ENCODE measurements at places on chromosomes 7 and 10. TPM values are rescaled to one million over a fixed set of nuclear protein-coding genes. Genes with fewer than 3 reads are reported as not detected.

ACBD7 gene
- 68.7 TPM for total RNA-seq

CTNNA3 gene
- total RNA-seq = 12.9 TPM

GIMAP6 gene
- not detected for total RNA-seq

PLOD3 gene
- total RNA-seq = 9.4 TPM

CYP26C1 gene
- 0.22 TPM for total RNA-seq

NPFFR1 gene
- not detected for total RNA-seq

GNAT3 gene
- total RNA-seq = not detected

CPA4 gene
- not detected for total RNA-seq

CYP2C9 gene
- not detected for total RNA-seq

PAX4 gene
- total RNA-seq = not detected

ZC3HAV1 gene
- total RNA-seq = 11.0 TPM

IFIT5 gene
- total RNA-seq = 5.6 TPM

PRKG1 gene
- total RNA-seq = 22.7 TPM

EMX2 gene
- 22.7 TPM for total RNA-seq

SLC13A1 gene
- total RNA-seq = not detected

NEUROD6 gene
- not detected for total RNA-seq

TFR2 gene
- 0.34 TPM for total RNA-seq

PLXNA4 gene
- 0.49 TPM for total RNA-seq

SPDYE8 gene
- not detected for total RNA-seq

ETV1 gene
- total RNA-seq = 36.8 TPM

PIK3AP1 gene
- total RNA-seq = 1.7 TPM

IGF2BP3 gene
- total RNA-seq = 242 TPM

TNS3 gene
- 15.0 TPM for total RNA-seq

UCN3 gene
- not detected for total RNA-seq

ANXA8 gene
- total RNA-seq = not detected

CALHM1 gene
- total RNA-seq = 0.06 TPM

PTPRE gene
- 0.93 TPM for total RNA-seq

ACTR3C gene
- not detected for total RNA-seq

CADPS2 gene
- total RNA-seq = 13.2 TPM

IFIT1B gene
- not detected for total RNA-seq

RTKN2 gene
- total RNA-seq = 65.9 TPM

HTR7 gene
- total RNA-seq = not detected

WDFY4 gene
- not detected for total RNA-seq

STAG3 gene
- total RNA-seq = 1.2 TPM

RADIL gene
- 5.8 TPM for total RNA-seq

OPN4 gene
- not detected for total RNA-seq

PTN gene
- 207 TPM for total RNA-seq

AQP1 gene
- total RNA-seq = 0.87 TPM

SP4 gene
- 49.0 TPM for total RNA-seq

EBF3 gene
- total RNA-seq = 0.40 TPM

PRLHR gene
- total RNA-seq = not detected

RASSF4 gene
- total RNA-seq = 3.1 TPM

NKX6-2 gene
- total RNA-seq = not detected

All from neural progenitor cell (in vitro differentiated cells).